ENCODE measurements at places on chromosomes 11 and 22.

GRCh38 chr11:64341851-64342791 lies 2.1 kb downstream of the CCDC88B start:
- peak; percentile 95 for DNase-seq

GRCh38 chr11:125214601-125215565 lies 50.3 kb downstream of the PKNOX2 start:
- no peak for DNase-seq

GRCh38 chr22:44542561-44543222 lies 44.7 kb upstream of the RTL6 start:
- no peak for DNase-seq

DNA sequence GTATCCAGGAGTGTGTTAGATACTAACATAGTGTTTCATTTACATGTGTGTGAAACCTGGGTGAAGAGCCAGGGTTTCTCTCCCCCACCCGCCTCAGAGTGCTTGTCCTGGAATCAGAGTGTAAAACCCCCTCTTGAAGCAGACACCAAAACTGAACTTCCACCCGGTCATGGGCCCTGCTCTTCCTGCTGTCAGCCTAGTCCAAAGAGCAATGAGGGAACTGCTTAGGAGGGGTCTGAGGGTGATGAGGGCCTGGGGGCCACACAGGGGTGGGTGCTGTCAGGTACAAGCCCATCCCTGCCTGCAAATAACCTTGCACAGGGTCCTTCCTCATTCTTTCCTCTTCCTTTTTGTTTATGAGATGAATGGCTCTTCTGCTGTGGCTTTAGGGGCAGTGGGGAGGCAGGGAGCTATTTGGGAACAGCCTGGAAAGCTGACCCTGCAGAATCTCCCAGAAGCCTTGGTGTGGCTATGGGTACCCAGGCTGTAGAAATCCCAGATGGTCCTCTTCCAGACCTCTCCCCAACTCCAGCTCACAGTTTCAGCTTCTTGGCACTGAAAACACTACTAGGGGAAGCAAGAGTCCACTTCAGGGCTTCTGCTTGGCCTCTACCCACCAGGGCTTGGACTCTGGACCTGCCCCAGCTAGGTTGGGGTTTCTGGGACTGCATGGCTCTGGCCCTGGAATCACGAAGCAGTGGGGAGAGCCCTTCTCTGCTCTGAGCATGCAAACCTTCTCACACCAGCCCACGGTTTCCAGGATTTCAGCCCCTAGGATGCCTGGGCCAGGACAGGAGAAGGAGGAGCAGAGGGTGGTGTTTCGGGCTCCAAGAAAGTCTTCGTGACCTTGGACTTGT lies 8.5 kb downstream of the BATF2 start:
- DNase-seq: no peak

DNA sequence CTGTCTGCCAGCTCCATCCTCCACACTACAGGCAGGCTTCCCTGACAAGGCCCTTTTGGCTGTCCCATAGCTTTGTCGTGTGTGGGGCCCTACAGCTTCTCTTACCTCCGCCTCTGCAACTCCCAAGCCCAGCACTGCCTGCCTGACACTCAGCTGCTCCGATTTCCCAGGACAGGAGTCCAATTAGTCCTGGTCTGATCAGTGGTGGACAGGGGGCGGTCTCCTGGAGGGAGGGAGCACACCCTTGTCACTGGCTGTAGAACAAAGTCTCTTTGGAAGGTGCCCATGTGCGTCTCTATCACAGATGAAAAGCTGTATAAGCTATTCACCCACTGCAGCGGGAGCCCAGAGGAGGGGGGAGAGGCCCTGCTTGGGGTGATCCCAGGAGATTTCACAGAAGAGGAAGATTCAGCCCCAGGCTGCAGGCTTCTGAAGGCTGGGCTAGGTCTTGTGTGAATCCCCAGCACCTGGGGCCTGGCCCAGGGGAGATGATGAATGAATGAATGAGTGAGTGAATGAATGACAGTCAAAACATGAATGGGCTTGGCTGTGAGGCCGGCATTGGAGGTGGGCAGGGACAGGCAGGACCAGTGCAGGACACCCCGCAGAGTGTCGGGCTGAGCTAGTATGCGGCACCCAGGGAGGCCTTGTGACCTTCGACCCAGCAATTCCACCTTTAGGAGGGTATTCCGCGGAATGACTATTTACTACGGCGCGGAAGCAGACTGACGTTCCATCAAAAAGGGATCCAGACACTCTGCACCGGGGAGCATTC lies 142.4 kb downstream of the CACNA1I start:
- DNase-seq: no peak

GRCh38 chr11:1875093-1875850 lies 16.4 kb downstream of the PRR33 start:
- DNase-seq: no peak

- DNase-seq: no peak
Measured at GRCh38 chr11:79371152-79371551, 69.7 kb downstream of the TENM4 start.

- DNase-seq: peak; percentile 78
Measured at GRCh38 chr11:62542750-62543567, 3.6 kb downstream of the AHNAK start.

DNA sequence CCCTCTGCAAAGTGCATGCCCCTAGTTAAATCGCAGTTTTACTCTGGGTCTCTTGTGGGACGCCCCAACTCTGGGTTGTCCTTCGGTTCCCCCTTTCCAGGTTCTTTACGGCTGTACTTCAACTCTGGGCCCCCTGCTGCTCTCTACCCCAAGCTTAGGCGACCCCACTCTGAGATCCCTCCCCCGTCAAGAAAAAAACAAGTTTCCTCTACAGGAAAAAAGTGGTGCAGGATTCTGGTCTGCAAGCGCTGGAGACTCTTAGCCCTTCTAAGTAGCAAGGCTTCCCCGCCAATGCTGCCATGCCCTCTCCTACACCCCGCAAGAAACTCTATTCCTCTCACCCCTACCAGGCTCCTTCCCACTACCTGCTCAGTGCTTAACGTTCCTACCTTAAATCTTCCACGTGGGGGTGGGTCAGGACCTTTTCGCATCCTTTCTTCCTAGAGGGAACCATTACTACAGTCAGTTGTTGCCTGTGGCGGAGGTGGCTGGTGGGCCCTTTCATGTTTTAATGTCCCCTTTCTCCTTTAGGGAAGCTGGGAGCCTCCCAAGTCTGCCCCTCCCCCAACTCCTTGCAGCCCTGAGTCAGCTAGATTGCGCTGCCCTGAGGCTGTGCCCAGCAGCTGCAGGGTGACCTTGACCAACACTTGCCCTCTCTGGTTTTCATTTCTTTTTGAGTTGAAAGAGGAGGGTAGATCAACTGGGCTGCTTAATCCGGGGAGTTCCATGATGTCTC lies 1.4 kb downstream of the NEFH start:
- DNase-seq: no peak

- DNase-seq: no peak
Measured at GRCh38 chr22:47401592-47401898, 639.1 kb downstream of the TBC1D22A start.

- DNase-seq: no peak
Measured at GRCh38 chr22:24463071-24463760, 31.9 kb upstream of the UPB1 start.

- no peak for DNase-seq
Measured at GRCh38 chr22:44369293-44369661, 56.5 kb upstream of the SHISAL1 start.

GRCh38 chr22:48483764-48484528 lies 1343.7 kb downstream of the BRD1 start:
- no peak for DNase-seq

- DNase-seq: no peak
Measured at GRCh38 chr11:126421271-126421671, 65.8 kb downstream of the ST3GAL4 start.

All from activated T-cell treated with anti-CD3 and anti-CD28 coated beads, Interleukin-2, amount 50 U/mL, for 1 hour (primary cell).